ENCODE measurements at places on chromosomes 13 and 19.

- DNase-seq, result no peak
Observed at GRCh38 chr19:2355168-2356035, 4.7 kb upstream of the TMPRSS9 start.

GRCh38 chr13:94515374-94515773 is 35.9 kb upstream of the DCT start:
- DNase-seq, result no peak

GRCh38 chr13:79645569-79645968 is 164.6 kb downstream of the NDFIP2 start:
- DNase-seq, result no peak

GRCh38 chr13:31461923-31462322 is 262.1 kb downstream of the B3GLCT start:
- no peak for DNase-seq

- no peak for DNase-seq
Observed at GRCh38 chr13:104530741-104531140, 1464.5 kb upstream of the SLC10A2 start.

GRCh38 chr19:22620912-22621311 is 13.2 kb upstream of the ZNF492 start:
- DNase-seq, result no peak

DNA sequence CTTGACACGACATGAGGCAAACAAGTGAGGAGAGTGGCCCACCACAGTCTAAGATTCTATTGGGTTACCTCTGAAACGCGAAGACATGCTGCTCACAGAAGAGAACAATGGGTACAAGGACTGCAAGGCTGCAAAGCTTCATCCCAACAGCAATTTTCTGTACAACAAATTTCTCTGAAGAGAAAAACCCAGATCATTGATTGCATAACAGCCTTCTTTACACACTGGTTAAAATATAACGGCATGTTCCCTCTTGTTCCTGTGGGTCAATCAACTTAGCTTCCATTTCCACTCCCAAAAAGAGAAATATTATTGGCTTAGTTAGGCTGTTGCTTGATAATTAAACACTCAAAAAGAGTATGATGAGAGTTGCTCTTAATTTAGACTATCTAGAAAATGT is at the start of gene CPB2:
CPB2 (minus strand) TSS at position 166 of the 400 bp plus-strand sequence; CDS start at position 142, 24 bp downstream.
- no peak for DNase-seq

DNA sequence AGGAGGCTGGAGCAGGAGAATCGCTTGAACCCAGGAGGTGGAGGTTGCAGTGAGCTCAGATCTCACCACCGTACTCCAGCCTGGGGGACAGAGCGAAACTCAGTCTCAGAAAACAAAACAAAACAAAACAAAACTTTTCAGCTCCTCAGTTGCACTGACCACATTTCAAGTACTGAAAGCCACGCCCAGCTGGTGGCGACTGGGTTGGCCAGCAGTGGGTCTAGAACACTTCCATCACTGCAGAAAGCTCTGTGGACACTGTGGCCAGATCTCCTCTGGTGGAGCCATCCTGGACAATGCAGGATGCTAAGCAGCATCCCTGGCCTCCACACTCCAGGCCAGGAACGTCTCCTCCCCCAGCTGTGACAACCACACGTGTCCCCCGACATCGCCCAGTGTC is 21.1 kb downstream of the TLE2 start:
- no peak for DNase-seq

DNA sequence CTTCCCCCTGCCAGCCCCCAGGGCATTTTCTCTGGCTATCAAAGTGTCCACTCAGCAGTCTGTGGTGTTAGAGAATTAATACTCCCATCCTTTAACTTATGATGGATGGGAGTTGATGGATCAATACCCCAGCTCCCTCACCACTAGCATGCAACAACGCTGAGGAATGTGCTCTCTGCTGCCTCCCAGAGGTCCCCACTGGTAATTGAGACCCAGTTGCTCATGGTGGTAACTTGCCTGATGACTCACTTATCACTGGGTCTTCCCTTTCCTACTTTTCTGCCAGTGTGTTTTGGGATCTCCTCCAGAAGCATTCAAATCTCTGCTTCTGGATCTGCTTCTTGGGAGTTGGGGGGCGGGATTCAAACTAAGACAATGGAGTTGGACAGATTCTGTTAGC is 20.3 kb upstream of the CACNA1A start:
- no peak for DNase-seq

DNA sequence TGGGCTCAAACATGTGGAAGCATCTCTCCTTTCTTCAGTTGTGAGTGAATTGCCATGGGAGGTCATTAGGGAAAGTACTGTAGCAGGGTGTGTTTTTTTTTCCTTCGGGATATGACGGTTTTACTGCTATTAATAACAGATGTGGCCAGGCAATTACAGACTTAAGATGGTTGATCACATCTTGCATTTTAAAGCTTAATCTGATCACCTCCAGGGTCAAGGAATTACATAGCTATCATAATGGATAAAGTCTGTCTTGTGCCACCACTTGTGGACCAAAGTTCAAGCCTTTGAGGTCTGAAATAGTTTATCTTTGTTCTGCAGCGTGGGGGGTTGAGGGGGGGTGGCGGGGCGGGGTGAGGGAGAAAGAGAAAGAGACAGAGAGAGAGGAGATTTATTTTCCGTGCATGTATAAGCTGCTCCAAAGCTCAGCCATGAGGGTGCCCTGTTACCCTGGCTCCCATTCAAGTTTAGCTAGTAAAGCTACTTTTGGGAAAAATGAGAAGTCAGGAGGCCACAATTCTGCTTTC is 5.5 kb upstream of the SERP2 start:
- no peak for DNase-seq

DNA sequence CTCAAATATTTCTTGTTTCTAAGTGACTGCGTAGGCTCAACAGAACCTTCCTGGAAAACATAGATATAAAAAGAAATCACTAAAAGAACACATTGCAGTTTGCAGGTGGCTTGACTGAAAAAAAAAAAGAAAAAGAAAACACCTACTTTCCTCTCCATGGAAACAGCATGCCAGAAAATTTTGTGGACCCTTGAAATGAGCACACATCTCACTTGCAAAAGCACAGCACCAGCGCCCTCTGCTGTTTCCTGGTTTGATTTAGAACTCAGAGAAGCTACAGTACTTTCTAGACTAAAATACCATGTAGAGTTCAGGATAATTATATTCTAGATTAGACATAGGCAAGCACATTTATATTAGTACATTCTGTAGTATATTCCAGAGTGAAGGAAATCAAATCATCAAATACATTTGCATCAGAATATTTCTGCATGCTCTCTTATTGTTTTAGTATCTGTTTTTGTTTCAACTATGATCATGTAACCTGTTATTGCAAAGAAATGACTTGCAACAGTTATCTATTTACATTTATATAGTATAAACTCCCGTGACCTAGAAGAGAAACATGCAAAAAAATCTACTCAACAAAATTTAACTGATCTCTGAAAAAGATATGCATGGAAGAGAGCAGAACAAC is 22.3 kb upstream of the XPO4 start:
- DNase-seq, result peak; percentile 76

- DNase-seq, result no peak
Observed at GRCh38 chr19:44762038-44762437, 13.5 kb downstream of the BCL3 start.

- peak; percentile 31 for DNase-seq
Observed at GRCh38 chr19:40165362-40165937, 25.8 kb upstream of the MAP3K10 start.

DNA sequence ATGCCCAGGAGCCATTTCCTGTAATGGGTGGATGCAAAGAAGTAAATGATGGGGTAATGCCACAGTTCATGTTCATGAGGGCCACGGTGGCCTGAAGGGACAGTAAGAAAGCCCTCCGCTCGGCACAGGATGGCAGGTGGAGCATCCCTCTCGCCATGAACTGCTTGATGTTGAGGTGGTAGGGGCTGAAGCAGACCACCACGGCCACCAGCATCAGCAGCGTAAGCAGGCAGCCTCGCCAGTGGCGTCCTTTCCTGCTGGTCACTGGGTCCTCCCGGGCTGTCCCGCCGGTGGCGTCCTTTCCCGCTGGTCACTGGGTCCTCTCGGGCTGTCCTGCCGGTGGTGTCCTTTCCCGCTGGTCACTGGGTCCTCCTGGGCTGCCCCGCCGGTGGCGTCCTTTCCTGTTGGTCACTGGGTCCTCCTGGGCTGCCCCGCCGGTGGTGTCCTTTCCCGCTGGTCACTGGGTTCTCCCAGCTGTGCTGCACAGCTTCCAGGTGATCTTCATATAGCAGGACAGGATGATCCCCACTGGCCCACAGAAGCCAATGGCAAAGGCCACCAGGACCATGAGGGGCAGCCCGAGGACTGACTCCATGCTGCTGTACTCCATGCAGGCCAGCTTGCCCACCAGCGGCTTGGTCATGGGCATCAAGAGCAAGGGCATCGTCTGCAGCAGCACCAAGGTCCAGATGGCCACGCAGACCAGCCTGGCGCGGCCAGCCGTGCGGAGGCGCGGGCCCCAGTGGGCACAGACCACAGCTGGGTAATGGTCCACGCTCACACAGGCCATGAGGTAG is 93.2 kb upstream of the TM9SF2 start:
- DNase-seq, result no peak

DNA sequence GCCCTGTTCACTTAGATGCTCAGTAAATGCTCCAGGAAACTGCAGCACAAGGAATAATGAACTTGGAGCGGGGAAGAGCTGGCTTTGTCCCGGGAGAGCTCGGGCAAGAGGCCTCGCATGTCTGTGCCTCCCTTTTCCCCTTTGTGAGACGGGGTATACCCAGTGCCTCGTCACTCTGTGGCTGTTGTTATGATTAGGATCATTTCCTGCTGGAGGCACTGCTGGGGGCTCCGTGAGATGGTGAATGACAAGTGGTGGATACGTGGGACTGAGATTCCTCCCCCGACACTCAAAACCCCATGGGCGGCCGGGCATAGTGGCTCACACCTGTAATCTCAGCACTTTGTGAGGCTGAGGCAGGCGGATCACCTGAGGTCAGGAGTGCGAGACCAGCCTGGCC is 1.1 kb upstream of the PLVAP start:
- DNase-seq, result no peak

GRCh38 chr13:43200736-43201135 is 177.3 kb downstream of the DNAJC15 start:
- no peak for DNase-seq

- DNase-seq, result no peak
Observed at GRCh38 chr19:17889609-17890214, 18.0 kb downstream of the SLC5A5 start.

All from midbrain (tissue), 1 donor.